ENCODE measurements at places on chromosomes 1 and 21.
A peak's percentile ranks its signal among the peaks of the same experiment; 100 is the strongest.

GRCh38 chr1:175163702-175164101 is 28.9 kb downstream of the KIAA0040 start:
- DNase-seq: no peak

GRCh38 chr1:49576327-49576901 is 447.3 kb downstream of the AGBL4 start:
- no peak for DNase-seq

- DNase-seq: no peak
Observed at GRCh38 chr1:12009318-12009947, 9.9 kb upstream of the MIIP start.

GRCh38 chr1:219541946-219542345 is 71.0 kb downstream of the ZC3H11B start:
- no peak for DNase-seq

DNA sequence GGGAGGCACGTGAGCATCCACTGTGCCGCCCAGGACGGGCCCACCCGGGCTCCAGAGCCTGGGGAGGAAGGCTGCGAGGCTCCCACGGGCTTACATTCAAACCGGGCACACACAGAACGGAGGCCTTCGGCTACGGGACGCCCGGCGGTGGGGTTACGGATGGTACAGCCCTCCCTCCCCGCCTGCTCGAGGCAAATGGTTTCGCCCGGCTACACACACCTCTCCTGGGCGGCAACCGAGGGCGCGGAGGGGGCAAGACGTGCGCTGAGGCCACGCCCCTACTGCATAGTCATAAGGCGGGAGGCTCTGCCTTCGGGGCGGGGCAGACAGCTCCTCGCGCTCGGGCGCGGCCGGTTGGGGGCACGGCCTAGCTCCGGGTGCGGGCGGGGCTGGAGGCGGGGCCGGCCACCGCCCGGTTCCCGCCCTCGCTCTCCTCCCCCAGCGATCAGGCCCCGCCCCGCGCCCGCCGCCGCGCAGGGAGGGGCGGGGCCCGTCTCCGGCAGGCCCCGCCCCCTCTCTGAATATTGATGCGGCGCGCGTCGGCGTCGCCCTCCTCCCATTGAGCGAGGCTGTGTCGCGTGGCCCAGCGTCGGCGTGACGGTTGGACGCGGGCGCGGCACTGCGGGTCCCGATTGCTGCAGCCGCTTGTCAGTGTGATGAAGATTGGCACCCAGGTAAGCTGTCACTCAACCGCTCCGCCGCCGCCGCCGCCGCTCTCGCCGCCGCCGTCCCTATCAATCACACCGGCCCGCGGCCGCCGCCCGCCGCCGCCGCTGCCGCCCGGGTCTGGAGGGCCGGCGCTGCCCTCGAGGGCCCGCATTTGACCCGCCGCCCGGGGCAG is at the start of gene PKNOX1:
PKNOX1 (plus strand) TSS at position 572 of the 841 bp plus-strand sequence. CDS start 29,820 bp downstream, outside the sequence.
- peak; percentile 100 for DNase-seq

DNA sequence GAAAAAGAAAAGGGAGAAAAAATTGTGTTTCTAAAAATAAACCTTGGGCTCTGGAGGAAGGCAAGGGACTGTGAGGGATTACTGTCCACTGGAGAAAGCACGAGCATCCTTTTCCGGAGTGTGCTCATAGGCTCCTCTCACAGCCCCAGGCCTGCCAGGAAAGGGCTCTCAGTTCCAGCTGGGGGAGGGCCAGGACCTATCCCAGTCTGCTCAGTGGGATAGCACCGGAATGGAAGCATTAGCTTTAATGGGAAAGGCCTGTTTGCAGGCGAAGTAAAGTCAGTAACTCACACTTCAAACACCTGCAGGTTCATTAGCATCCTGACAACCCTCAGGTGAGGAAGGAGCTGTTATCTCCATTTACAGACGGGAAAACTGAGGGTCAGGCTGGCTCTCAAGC is 113.9 kb upstream of the USP24 start:
- no peak for DNase-seq

- DNase-seq: no peak
Observed at GRCh38 chr1:12549460-12550349, 68.3 kb downstream of the DHRS3 start.

DNA sequence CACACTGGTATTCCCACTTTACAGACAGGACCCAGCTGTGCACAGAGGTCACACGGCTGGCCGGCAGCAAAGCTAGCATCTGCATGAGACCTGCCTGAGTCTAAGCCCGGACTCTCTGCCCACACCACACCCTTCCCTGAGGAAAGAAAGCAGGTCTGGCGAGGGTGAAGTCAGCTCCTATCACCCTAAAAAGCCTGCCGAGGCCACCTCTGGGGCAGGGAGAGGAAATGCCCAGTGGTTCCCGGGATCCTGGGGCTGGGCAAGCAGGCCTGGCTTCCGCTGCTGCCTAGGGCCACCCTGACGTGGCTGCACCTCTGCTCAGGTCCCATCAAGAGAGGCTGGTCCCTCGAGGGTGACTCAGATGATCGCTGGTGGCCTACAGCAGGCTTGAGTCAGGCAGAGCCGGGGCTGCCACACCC is 42.2 kb downstream of the RAP1GAP start:
- DNase-seq: no peak

DNA sequence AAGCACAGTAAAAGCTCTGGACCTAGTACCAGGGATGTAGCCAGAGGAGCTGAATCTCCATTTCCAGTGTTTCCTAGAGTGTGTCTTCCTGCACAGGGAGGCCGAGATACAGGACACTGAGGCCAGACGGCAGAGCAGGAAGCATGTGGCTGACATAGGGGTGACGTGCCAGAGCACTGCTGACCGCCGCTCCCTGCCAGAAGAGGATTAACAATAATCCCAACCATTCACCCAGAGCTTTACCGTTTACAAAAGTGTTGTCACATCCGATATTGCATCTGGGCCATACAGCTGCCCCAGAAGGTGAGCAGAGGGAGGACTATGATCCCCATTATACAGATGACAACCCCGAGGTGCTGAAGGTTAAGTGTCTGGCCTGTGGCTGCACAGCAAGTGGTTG is 5.8 kb upstream of the CLDN19 start:
- DNase-seq: no peak

- DNase-seq: no peak
Observed at GRCh38 chr21:46477765-46478164, 19.1 kb downstream of the DIP2A start.

DNA sequence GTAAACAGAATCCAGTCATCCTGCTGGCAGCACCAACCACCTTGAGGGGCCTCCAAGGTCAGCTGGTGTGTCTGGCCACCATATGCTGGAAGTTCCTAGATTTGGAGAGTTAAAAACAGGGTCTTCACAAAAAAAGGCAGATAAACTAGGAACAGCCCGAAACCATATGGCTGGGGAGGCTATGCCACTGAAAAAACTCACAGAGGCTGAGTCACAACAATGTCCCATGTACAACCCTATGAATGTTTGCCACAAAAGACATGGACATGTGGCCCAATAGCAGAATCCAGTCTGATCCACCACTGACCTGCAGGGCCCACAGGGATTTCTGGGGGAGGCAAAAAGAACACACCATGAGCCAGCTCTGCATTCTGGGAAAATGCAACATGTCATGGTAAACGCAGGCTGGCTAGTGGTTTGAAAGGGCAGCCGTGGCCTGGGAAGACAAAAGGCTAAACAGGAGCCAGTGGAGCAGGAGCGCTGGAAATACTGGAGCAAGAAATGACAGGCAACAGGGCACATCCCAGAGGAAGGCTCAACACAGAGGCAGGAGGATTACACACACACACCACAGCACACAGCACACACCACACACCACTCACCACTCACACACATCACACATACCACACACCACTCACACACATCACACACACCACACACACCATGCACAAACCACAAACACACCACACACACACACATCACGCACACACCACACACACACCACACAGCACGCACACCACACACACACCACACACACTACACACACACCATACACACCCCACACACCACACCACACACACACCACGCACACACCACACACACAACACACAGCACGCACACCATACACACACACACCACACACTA is 55.4 kb downstream of the HSF2BP start:
- no peak for DNase-seq

DNA sequence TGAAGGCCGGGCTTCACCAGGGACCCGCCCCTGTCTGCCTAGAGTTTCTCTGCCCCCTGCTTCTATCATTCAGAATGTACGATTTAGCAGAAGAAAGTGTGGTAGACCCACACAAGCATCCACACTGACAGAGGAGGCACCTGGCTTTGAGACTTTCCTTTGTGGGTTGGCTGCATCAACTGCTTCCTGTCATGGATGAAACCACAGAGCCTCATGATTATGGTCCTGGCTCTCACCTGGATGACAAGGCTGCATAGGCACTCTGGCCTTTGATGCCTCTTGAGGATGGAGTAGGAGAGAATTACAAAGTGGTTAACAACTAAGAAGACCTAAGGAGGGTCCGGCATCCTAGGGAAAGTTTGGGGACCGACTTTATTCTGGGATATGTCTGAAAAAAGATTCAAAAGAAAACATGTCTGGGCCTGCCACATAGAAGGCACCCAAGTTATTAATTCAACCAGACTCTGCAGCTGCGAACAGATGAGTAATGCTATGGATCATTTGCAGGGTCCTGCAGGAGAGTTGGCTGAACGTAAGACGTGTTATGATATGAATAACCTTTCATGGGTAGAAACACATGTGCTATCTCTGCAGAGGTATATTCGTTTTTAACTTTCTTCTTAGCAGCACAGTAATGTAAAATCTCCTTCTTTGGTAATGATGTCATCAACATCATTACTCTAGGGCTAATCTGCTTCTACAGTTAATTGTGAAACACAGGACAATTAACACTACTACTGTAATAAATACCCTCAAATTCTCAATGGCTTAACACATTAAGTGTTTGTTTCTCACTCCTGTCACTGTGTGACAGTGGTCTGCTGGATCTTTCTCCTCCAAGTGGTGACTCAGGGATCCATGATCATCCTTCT is 136.2 kb downstream of the SLC35F3 start:
- DNase-seq: no peak

- DNase-seq: no peak
Observed at GRCh38 chr1:108854221-108855019, 2.5 kb downstream of the AKNAD1 start.

DNA sequence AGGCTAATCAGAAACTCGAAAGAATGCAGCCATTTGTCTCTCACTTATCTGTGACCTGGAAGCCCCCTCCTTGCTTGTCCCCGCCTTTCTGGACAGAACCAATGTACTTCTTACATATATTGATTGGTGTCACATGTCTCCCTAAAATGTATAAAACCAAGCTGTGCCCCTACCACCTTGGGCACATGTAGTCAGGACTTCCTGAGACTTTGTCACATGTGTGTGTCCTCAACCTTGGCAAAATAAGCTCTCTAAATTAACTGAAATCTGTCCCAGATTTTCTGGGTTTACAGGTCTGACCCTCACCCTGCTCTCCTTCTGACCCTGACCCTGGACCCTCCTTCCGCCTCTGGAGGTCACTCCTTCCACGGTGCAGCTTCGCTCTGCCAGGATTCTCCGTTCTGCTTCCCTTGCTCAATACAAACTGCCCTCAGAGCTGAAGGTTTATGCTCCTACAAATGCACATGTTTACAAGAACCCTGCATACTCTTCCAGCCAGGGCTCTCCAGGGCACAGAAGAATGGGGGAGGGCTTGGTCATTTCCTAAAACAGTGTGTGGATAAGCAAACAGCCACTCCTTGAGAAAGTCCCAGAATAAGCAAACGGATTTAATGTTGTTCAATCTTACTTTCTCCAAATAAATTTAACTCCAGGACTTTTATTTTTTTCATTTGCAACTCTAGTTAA is 160.5 kb downstream of the ACTL8 start:
- DNase-seq: no peak

GRCh38 chr1:216518844-216519627 is 95.8 kb upstream of the USH2A start:
- DNase-seq: no peak

DNA sequence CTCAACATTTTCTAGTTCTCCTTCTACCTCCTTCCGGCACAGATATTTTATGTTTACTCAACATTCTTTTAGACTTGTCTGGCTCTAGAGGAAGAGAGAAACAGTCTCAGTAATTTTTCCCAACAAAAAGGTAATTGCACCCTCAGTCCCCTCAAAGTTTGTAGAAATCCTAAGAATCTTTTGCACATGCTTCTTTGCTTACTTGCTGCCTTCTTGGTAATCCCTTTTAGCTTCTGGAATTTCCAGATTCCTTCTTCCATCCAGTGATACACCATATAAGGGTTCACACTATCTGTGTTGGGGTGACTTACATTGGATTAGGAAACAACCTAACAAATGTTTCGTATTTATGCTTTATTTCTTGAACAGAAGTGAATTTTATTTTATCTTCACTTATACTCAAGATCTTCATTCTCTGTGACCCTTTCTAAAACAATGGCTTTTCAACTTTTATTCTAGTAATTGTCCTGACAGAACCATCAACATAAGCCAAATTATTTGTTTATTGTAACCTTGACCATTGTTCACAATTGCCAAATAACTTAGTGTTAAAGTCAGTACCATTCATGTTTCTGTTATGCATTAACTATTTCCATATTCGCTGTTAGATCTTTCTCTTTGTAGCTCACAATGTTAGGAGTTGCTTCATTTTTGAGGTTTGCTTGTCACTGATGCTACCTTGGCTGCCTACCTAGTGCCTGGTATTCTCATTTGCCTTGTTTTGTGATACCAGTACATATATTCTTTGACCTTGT is 238.1 kb downstream of the HMCN1 start:
- DNase-seq: no peak

DNA sequence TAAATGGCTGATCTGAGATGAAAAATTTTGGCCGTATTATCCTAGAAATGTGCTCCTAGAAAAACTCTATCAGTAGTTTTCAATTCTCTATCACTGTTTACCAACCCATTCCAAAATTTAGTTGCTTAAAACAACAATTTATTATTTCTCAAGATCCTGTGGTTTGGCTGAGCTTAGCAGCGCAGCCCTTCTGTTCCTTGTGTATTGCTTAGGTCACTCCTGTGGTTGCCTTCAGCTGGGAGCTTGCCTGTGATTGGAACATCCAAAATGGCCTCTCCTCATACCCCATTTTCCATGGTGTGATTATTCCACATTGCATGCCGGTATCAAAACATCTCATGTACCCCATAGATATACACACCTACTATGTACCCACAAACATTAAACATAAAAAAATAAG is 22.8 kb upstream of the STUM start:
- DNase-seq: no peak

DNA sequence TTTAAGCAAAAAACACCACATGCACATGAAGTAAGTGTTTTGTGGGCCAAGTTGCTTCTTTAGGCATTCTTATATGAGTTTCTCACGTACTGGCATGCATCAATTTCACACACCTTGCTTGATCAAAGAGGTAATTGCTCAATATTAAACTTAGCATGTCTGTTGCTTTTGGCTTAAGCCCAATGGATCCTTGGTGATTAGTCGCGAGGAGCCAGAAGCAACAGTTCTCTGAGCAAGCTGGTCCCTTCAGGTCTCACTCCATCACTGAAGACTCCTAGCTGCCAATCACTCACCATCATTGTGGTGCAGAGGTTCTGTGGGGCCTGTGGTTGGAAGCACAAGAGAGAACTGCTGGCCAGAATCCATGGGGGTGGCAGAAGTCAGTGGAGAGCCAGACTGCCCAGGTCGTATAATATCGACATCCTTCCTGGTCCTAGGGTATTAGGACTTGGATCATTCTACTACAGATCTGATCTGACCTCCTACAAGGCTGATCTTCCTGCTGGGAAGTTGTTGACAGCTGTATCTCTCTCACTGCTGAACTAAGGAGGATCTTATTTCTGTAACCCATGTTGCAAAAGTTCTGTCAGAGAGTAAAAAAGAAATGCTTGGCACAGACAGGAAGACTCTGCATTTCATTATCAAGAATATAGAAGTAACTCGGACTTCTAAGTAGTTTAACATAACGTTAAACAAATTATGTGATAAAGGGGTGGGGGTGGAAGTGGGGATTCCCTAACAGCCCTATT is 140.5 kb downstream of the NTPCR start:
- DNase-seq: no peak

GRCh38 chr1:43499898-43500297 is 30.8 kb upstream of the PTPRF start:
- no peak for DNase-seq
